ENCODE measurements at places on chromosomes 16 and 17. TPM values are rescaled to one million over a fixed set of nuclear protein-coding genes. Genes with fewer than 3 reads are reported as not detected.
A peak's percentile ranks its signal among the peaks of the same experiment; 100 is the strongest.

The PIMREG gene
- total RNA-seq = 13.4 TPM

The GALR2 gene
- total RNA-seq = not detected

The HEXIM2 gene
- total RNA-seq = 2.0 TPM

The RARA gene
- 26.2 TPM for total RNA-seq

The CNGB1 gene
- total RNA-seq = not detected

DNA sequence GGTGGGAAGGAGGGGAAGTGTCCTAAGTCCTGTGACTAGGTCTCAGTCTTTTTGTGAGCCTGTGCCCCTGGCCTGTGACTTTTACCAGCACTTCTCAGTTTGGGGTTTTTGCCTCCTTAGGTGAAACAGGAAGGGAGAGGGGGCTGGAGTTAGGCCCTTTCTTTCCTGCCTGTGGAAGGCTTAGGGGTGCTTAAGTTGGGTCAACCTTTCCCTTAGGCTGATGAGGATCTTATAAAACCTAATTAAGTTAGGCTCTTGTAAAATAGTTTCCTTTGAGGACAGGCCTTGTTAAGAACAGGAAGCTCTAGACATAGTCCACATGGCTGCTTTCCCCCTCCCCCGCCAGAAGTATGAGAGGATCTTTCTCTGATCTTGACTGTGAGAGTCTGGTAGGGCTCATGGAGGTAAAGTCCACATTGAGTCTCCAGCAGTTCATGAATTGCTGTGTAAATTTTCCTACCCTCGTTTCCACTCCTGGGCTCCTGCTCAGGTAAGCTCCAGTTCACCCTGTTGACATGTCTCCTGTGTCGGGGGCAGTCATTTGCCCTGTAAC lies 17.0 kb upstream of the DNASE1 start:
- H3K4me1 ChIP-seq = peaks cover 14% of the 10 kb centered on the region
- peak overlapping the region; percentile 53 for H3K27ac ChIP-seq
- peak; percentile 56 for DNase-seq
- no peaks in the 10 kb centered on the region for H3K36me3 ChIP-seq
- H3K27me3 ChIP-seq = no peaks in the 10 kb centered on the region

- no peaks in the 10 kb centered on the region for H3K36me3 ChIP-seq
- no peak overlapping the region for H3K4me3 ChIP-seq
- H3K27ac ChIP-seq = no peak overlapping the region
- H3K27me3 ChIP-seq = no peaks in the 10 kb centered on the region
- no peak for DNase-seq
- H3K4me1 ChIP-seq = no peaks in the 10 kb centered on the region
Measured at GRCh38 chr16:9489835-9490467, 398.5 kb downstream of the HAPSTR1 start.

GRCh38 chr16:68369697-68370580 lies 59.1 kb downstream of the PRMT7 start:
- H3K4me3 ChIP-seq = no peak overlapping the region
- no peak for DNase-seq
- H3K27ac ChIP-seq = no peak overlapping the region

DNA sequence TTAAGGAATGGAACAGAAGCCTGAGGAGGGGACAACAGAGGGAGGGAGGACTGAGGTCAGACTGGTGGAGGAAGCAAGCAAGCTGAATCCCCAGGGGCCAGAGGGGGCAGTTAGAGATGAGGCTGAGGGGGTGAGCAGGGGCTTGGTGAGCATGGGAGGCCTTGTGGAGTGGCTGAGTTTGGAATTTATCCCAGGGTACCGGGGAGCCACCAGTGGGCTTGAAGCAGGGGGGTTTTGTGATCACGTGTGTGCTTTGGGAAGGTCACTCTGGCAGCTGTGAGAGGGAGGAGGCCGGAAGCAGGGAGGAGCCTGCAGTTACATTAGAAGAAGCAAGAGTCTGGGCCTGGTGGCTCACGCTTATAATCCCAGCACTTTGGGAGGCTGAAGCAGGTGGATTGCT lies 9.8 kb upstream of the CTCF start:
- DNase-seq = no peak
- peaks cover 9% of the 10 kb centered on the region for H3K36me3 ChIP-seq
- H3K4me3 ChIP-seq = no peak overlapping the region
- no peaks in the 10 kb centered on the region for H3K27me3 ChIP-seq
- no peak overlapping the region for H3K27ac ChIP-seq
- no peaks in the 10 kb centered on the region for H3K4me1 ChIP-seq

- DNase-seq = no peak
- no peaks in the 10 kb centered on the region for H3K36me3 ChIP-seq
- H3K27ac ChIP-seq = no peak overlapping the region
- no peak overlapping the region for H3K4me3 ChIP-seq
Measured at GRCh38 chr16:62386411-62386810, 350.2 kb upstream of the CDH8 start.

DNA sequence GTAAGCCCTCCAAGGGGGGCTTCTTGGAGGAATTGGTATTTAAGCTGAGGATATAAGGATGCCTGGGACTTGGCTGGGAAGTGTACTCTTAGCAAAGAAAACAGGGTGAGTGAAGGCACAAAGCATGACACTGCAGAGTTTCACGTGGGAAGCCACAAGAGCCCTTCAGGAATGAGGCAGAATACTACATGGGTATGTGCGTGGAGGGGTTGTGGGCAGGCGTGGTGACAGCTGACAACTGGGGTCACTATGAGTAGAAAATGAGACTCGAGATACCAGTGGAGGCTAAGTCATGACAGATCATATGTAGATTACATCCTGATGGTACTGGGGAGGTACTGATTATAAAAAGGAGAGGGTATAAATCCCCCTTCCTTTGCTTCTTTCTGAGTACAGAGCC lies 78.1 kb upstream of the XYLT1 start:
- H3K4me1 ChIP-seq = no peaks in the 10 kb centered on the region
- H3K27me3 ChIP-seq = 0 out of 3 replicates have a peak, but pooled peaks cover 3% of the 10 kb centered on the region
- no peak overlapping the region for H3K27ac ChIP-seq
- no peak overlapping the region for H3K4me3 ChIP-seq
- no peaks in the 10 kb centered on the region for H3K36me3 ChIP-seq

DNA sequence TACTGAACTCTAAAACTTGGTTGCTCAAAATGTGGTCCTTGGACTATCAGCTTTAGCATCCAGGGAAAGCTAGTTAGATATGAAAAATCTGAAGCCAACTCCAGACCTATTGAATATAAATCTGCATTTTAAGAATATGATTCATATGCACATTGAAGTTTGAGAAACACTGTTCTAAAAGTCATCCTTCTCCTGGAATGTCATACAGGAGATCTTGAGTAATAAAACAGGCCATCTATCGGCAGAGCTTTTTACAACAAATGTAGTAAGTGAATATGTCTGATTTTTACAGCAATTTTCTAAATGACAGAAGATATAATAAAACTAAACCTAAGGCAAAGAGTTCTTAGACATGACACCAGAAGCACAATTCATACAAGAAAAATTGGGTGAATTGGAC lies 140.4 kb downstream of the PMP22 start:
- H3K27ac ChIP-seq = no peak overlapping the region
- no peaks in the 10 kb centered on the region for H3K36me3 ChIP-seq
- no peaks in the 10 kb centered on the region for H3K27me3 ChIP-seq
- no peaks in the 10 kb centered on the region for H3K4me1 ChIP-seq

DNA sequence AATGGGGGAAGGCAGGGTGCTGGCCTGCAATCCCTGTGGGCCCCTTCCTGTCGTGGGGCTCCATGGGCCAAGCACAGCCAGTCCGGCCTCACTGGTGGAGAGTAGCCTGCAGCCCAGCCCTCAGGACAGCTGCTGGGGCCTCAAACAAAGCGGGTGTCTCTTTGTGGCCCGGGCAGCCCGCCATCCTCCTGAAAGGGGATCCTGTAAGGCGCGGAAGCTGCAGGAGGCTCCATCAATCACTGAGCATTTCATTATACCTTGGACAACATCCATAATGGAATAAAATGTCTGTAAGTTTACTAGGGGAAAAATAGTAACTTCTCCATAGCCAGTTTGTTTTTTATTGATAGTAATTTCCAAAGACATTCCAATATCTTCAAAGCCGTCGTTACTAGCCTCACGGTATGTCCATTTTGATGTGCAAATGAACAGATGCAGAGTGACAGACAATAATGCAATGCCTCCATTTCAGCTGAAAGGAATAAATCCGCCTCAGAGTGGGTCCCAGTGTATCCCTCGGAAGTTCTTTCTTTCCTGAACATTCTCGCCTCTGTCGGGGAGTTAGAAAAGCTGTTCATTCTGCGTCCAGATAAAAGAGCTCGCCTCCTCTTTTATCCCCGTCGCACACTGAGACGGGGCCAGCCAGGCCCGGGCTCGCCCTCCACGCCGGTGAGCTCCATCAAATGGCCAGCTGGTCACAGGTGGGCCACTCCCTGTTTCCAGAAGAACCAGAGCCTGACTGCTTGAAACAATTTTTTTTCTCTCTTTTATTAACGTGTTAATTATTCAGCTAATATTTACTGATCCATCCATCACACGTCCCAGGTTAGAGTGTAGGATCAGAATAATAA lies 14.4 kb downstream of the WSCD1 start:
- H3K4me3 ChIP-seq = no peak overlapping the region
- H3K27me3 ChIP-seq = peaks cover 4% of the 10 kb centered on the region
- no peak overlapping the region for H3K27ac ChIP-seq
- no peaks in the 10 kb centered on the region for H3K4me1 ChIP-seq

DNA sequence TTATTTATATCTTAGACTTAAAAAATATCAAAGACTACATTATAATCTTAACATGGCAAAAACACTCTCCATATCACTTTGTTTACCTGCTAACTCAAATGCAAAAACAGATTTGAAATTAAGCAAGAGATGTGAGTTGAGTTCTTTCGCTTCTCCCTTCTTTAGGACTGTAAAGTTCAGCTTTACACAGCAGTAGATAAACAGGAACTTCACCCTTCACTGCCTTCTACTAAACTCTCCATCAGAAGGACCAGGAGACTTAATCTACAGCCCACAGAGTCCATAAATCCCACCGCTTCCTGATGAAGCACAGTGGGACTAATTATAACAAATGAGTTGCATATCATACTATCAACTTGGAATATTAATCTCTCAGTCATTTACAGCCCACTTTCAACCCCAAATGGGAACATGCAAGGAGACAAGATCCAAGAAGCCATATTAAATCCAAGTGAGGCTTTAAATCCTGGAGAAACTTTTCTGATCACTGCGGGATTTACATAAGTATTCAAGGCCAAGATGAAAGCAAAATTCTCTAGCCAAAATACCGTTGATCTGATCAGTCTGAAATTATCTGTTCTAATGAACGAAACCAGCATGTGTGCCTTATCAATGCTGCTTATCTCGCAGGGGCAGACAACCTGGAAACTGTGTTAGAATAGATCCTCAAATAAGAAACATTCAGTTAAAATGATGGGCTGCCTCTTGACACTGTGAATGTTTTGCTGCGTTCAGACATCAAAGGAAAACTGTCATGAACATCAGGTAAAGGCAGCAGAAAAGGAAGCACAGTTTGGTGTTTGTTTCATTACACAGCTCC lies 1.6 kb downstream of the AMFR start:
- H3K27me3 ChIP-seq = no peaks in the 10 kb centered on the region
- peak overlapping the region; percentile 85 for H3K27ac ChIP-seq
- peak; percentile 23 for DNase-seq
- H3K4me1 ChIP-seq = peaks cover 23% of the 10 kb centered on the region
- peak overlapping the region; percentile 90 for H3K4me3 ChIP-seq

- no peaks in the 10 kb centered on the region for H3K27me3 ChIP-seq
- peaks cover 91% of the 10 kb centered on the region for H3K36me3 ChIP-seq
- H3K4me3 ChIP-seq = no peak overlapping the region
- no peaks in the 10 kb centered on the region for H3K4me1 ChIP-seq
- no peak overlapping the region for H3K27ac ChIP-seq
- no peak for DNase-seq
Measured at GRCh38 chr17:81884520-81884919, 6.9 kb downstream of the ALYREF start.

DNA sequence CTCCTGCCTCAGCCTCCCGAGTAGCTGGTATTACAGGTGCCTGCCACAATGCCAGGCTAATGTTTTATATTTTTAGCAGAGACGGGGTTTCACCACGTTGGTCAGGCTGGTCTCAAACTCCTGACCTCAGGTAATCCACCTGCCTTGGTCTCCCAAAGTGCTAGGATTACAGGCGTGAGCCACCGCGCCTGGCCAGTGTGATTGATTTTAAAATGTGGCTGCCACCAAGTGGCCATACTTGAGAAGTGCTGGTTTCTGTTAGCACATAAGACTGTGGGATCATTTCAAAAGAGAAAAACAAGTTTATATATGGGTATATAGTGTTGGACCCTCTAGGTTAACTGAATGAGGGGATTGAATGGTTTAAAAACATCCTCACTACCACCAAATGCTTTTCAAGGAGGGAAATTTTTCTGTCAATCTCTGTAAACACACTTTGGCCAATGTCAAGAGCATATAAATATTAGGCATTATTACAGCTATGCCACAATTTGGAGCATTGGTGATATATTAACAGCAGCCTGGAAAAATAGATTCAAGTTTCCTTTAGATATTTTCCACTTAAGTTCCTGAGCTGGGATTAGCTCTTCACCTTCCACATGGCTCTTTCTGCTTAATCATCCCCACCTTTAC lies 13.5 kb upstream of the DHRS13 start:
- no peak overlapping the region for H3K27ac ChIP-seq
- peaks cover 17% of the 10 kb centered on the region for H3K4me1 ChIP-seq
- peaks cover 92% of the 10 kb centered on the region for H3K36me3 ChIP-seq
- no peaks in the 10 kb centered on the region for H3K27me3 ChIP-seq

DNA sequence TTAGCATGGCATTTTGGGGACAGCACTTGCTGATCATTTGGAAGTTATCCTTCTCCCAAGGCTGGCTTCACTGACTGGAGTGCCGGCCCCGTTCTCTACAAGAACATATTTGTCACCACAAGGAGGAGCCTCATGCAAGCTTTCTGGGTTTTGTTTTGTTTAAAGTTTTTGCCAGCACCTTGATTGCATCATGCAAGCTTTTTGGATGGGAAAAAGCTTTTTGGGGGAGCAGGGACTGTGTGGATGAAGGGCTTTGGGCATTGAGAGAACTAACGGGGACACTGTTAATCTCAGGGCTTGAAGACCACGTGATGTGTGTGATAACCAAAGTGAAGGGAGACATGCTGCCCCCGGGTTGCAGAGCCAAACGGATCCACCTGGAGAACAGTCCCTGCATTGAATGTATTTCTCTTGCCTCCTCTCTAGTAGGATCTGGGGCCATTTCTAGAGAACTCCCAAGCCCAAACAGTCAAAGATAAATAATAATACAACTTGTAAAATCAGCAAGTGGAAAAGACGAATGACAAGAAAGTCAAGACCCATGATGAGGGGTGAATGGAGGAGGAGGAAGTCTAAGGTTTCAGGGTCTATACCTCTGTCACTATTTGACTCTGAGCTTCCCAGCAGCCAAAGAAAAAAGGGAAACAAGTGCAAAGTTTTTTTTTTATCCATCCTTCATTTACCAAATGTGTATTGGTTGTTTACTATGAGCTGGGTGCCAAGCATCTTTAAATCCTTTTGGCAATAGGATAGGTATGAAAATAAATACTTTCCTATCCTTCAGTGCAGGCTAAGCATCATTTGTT lies 17.2 kb downstream of the TMEM114 start:
- peaks cover 12% of the 10 kb centered on the region for H3K27me3 ChIP-seq
- no peak overlapping the region for H3K4me3 ChIP-seq
- no peaks in the 10 kb centered on the region for H3K4me1 ChIP-seq
- no peaks in the 10 kb centered on the region for H3K36me3 ChIP-seq
- no peak overlapping the region for H3K27ac ChIP-seq
- peak; percentile 47 for DNase-seq

GRCh38 chr16:17380613-17381012 lies 90.1 kb downstream of the XYLT1 start:
- H3K36me3 ChIP-seq = no peaks in the 10 kb centered on the region
- no peaks in the 10 kb centered on the region for H3K4me1 ChIP-seq
- H3K4me3 ChIP-seq = no peak overlapping the region
- peaks cover 17% of the 10 kb centered on the region for H3K27me3 ChIP-seq
